Forelimb muscle (tissue), 1 donor: ENCODE measurements at places on chromosomes 2 and 18. TPM values are rescaled to one million over a fixed set of nuclear protein-coding genes. Genes with fewer than 3 reads are reported as not detected.

The SCYGR4 gene
- not detected for polyA plus RNA-seq

The CHMP1B gene
- polyA plus RNA-seq, result 21.7 TPM

The LINC00305 gene
- not detected for polyA plus RNA-seq

The HOXD13 gene
- not detected for polyA plus RNA-seq

The SEMA4F gene
- polyA plus RNA-seq, result 2.1 TPM

The TMEM169 gene
- 4.5 TPM for polyA plus RNA-seq

The TMEM178A gene
- 16.3 TPM for polyA plus RNA-seq

The PTPRN gene
- 0.13 TPM for polyA plus RNA-seq

The ALK gene
- polyA plus RNA-seq, result 0.03 TPM

The REG3A gene
- not detected for polyA plus RNA-seq

The TEKT4 gene
- polyA plus RNA-seq, result not detected

The TUBA3E gene
- not detected for polyA plus RNA-seq

The DNAJC5G gene
- 0.24 TPM for polyA plus RNA-seq

GRCh38 chr2:153227981-153228380 is 250.6 kb downstream of the RPRM start:
- DNase-seq, result no peak

DNA sequence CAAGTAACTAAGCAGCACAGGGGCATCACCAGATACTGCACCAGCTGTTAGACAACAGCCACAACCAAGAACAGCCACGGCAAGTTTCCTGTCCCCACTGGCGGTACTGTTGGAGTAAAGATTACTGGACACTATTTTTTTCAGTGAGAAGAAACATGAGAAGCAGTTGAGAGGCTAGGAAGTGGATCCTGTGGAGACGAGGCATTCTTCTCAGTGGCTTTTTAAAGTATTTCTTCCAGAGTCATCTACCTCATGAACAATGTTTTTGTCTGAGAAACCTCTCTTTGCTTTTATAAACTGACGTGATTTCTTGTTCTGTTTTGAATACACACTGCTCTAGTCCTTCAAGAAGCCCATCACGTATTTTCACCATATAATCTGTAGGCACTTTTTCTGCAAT is 18.8 kb downstream of the TM4SF20 start:
- DNase-seq, result no peak

- DNase-seq, result no peak
These were observed at the start of gene PROC for GRCh38 chr2:127418300-127419111. Gene PROC, plus strand, starts transcription at chr2:127418427. Its CDS starts 1,516 bp downstream, at chr2:127419943.

GRCh38 chr2:118223511-118223991 is 135.3 kb downstream of the INSIG2 start:
- no peak for DNase-seq

- no peak for DNase-seq
These were observed 70.7 kb downstream of the CALCRL start for GRCh38 chr2:187377340-187377739.

DNA sequence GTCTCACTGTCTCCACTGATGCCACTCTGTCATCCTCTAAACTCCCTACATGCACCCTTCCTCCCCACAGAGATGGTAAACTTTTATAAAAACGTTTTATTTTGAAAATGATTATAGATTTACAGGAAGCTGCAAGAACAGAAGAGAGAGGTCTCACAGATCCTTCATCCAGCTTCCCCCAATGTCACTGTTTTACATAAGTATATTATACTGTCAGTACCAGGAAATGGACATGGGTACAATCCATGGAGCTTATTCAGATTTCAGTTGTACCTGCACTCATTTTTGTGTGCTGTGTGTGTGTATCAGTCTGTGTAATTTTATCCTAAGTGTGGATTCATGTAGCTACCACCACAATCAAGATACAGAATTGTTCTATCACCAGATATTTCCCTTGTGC is 46.7 kb upstream of the FOXI3 start:
- no peak for DNase-seq

DNA sequence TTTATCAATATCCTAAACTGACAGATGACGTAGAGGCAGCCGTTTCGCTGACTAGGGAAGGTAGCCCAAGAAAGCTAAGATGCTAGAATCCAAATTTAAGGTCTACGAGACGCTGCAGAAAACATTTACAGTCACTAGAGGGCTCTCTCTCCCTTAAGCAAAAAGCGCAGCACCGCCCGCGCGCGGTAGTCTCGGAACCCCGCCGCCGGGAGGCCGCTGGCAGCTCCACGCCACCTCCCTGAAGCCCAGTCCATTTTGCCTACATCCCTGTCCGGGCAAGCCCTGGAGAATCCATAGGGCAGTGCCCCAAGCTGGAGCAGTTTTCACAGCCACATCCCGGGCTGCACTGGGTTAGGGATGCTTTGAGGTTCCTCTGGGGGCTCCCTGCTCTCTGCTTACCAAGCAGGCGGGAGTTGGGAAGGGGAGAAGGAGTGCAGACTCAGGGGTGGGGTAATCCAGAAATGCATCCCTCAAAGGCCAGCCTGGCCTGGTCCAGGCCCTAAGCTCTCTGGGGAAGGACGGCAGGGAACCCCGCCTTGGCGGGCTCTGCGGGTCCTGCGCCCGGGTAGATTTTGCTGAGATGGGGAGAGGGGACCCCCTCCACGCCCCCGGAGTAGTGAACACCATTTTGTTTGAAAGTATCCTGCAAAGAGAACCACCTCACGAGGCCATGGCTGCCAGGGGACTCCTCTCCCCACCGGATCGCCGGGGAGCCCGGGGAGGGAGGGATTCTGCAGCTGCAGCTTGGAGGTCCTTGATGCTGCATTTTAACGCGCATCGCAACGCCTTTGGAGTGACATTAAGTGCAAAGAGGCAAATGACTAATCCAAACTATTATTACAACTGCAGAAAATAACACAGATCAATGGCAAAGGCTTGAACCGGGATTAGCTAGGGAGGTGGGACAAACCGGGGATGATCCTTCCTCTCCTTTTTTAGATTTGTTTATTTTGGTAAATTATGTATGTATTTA is 1.3 kb upstream of the DPYSL5 start:
- DNase-seq, result peak; percentile 28

- DNase-seq, result no peak
These were observed 3.4 kb downstream of the NGEF start for GRCh38 chr2:233009661-233010060.

GRCh38 chr2:205767617-205768016 is 85.3 kb downstream of the NRP2 start:
- DNase-seq, result no peak

DNA sequence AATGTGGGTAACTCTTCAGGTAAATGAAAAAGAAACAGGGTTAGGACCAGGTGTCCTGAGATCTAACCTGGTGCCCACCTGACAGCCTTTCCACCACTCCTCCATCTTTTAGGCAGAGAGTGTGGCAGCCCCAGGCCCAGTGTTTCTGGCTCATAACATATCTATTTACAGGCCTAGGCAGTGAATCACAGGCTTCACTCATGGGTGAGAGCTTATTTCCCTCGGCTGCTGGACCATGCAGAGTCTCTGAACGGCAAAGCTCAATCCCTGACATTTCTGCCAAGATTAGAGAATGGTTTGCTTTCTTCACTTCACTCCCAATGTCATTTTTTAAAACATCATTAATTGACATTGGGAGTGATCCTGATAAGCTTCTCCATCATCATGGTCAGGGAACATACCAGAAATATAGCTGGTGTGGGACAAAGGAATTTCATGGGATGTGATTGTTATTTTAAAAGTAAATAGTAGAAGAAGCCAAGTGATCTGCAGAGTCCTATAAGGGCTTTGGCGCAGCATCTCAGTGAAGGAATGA is 323.9 kb downstream of the SETBP1 start:
- DNase-seq, result no peak

DNA sequence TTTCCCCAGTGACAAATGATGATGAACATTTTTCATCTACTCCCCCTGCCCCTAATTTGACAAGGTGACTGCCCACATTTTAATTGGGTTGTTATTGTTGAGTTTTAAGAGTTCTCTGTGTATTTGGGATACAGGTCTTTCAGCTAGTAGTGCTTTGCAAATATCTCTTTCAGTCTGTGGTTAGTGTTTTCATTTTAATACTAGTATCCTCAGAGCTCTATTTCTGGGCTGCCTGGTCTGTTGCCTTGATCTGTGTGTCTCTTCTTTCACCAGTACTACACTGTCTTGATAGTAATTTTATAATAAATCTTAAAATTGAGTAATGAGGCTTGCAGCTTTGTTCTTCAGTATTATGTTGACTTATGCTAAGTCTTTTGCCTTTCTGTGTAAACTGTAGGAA is 19.7 kb downstream of the EIF5B start:
- DNase-seq, result no peak

GRCh38 chr2:40218679-40219078 is 233.2 kb downstream of the SLC8A1 start:
- no peak for DNase-seq

DNA sequence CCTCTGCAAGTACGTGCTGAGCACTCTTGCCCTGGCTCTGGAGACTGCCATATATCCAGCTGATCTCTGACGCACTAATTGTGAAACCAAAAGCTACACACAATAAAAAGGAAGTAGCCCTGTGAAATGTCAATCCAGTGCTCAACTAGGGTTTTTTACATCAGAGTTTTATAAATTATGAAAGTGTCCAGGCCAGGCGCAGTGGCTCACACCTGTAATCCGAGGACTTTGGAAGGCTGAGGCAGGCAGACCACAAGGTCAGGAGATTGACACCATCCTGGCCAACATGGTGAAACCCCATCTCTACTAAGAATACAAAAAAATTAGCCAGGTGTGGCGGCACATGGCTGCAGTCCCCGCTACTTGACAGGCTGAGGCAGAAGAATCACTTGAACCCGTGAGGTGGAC is 24.5 kb upstream of the PEX13 start:
- DNase-seq, result no peak

DNA sequence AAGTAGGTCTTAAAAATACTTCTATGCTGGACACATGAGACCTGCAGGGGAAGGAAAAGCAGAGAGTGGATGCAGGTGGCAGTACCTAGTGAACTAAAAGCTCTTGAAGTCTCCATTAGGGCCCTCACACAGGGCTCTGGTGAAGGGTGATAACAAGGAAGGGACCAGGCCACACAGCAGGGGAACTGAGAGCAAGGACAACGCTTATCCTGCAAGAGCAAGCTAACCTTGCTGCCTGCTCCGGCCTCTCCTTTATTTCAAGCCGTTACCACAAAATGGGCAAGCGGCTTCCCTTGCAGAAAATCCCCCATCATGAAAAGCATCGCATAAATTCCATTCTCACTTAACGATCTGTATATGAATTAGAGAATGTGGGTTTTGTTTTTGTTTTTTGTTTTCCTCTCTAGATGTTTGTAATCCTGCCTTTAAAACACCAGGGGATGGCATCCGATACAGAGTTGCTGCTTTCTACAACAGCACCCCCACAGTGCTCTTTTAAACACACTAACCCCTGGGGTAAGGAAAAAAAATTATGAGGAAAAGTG is 64.5 kb downstream of the CACNB4 start:
- no peak for DNase-seq

DNA sequence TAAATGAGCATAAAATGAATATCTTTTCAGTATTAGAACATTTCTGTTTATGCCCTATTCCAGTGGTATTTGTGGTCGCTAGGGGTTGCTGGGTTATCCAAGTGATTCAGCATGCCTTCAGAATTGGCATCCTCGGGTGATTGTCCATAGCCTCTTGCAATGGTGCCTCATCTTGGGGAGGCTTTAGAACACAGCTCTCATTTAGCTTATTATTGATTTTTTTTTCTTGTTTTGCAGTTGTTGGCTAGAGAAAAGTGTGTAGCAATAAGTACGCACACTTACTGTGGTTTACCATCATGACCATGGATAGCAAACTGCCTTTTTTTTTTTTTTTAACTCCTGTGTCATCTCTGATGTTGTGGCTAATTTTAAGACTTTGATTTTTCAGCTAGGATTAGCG is 33.6 kb downstream of the PLEKHA3 start:
- no peak for DNase-seq

DNA sequence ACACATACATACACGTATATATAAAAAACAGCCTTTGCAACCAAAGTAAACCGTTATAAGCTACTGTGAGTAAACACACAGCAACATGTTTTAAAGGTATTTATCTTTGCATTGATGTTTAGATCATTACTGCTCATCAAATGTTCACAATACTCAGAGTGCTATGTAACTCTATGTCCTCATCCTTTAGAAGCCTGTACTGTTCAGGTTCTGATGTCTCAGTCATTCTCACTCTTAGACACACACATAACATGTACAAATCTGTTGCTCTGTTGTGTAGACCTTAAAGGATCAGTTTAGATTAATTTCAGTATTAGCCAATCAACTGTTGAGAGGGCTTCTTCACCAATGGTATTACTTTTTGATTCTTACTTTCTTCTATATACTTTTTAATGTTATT is 139.7 kb upstream of the ITGB6 start:
- no peak for DNase-seq

- no peak for DNase-seq
These were observed 60.3 kb downstream of the ARMC9 start for GRCh38 chr2:231258701-231259100.

DNA sequence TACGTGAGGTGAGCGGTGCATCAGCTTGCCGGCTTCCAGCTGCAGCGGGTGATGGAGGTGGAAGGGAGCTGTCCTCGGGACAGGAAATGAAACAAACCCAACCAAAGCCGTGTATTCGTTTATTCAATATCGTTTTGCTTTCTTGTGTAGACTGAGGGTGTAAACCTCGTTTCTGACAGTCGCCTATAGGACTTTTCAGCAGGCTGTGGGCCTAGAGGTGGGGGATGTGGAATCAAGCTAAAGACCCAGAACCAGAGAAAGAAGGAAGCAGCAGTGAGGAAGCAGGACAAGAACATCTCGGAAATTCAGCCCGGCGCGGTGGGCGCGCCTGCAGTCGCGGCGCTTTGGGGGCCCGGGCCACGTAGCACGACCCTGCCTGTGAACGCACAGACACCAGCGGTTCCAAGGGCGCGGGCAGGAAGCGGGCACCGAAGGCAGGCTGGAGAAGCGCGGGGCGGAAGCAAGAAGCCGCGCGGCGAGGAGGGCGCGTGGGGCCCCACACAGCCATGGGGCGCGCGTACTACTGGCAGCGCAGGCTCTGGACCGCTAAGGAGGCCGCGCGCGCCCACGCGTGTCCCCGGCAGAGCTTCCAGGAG is 755 bp upstream of the ATP9B start:
- DNase-seq, result no peak

GRCh38 chr18:4181882-4182568 is 273.1 kb downstream of the DLGAP1 start:
- no peak for DNase-seq

- no peak for DNase-seq
These were observed 332.9 kb downstream of the TGIF1 start for GRCh38 chr18:3782901-3783300.

- DNase-seq, result no peak
These were observed 54.2 kb downstream of the KCNG2 start for GRCh38 chr18:79851950-79852349.

DNA sequence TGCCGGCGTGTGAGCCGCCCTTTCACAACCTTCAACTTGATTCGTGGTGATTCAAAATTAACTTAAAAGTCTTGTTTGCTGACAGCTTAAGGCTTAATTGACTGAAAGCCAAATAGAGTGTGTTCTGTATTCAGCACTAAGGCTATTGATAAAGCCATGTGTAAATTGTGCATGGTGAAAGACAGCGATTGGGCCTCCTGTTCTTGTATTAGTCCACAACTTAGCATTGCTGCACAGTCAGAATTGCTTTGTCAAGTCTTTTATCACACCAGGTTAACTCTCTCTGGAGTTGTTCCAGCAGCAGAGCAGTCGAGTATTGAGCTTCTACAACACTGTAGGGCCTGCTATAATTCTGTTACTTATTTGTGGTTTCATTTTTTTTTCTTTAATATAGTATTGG is 210.1 kb downstream of the WDR7 start:
- no peak for DNase-seq

GRCh38 chr2:203361495-203361894 is 33.3 kb downstream of the ABI2 start:
- no peak for DNase-seq

- DNase-seq, result no peak
These were observed 31.5 kb downstream of the KCNE4 start for GRCh38 chr2:223083402-223084070.
